Prostate gland (tissue), 2 donors: ENCODE measurements at places on chromosomes 7 and 10.

GRCh38 chr10:85548034-85548433 lies 818.6 kb downstream of the GRID1 start:
- no peaks in the 10 kb centered on the region for H3K4me1 ChIP-seq
- H3K4me3 ChIP-seq: no peak overlapping the region
- no peak overlapping the region for H3K27ac ChIP-seq
- peak; percentile 32 for DNase-seq

DNA sequence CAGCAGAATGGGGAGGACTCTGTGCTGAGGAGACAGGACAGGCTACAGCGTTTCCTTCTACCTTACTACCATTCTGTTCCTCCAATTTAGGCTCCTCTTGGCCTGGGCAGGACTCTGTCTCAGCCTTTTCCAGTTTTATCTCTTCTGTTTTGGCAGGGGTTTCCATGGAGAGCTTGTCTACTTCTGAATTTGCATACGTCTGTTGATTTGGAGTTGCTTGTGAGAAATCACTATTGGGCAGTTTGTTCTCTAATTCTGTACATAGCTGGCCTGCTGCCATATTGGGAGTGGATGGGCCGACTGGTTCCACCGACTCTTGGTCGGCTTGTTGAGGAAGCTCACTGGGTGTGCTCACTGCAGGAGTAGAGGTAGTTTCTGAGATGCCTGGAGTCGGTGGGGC lies 136.8 kb downstream of the GALNT11 start:
- H3K27me3 ChIP-seq: no peaks in the 10 kb centered on the region
- H3K36me3 ChIP-seq: peaks cover 7% of the 10 kb centered on the region
- no peaks in the 10 kb centered on the region for H3K4me1 ChIP-seq
- peak; percentile 51 for DNase-seq
- no peak overlapping the region for H3K27ac ChIP-seq

DNA sequence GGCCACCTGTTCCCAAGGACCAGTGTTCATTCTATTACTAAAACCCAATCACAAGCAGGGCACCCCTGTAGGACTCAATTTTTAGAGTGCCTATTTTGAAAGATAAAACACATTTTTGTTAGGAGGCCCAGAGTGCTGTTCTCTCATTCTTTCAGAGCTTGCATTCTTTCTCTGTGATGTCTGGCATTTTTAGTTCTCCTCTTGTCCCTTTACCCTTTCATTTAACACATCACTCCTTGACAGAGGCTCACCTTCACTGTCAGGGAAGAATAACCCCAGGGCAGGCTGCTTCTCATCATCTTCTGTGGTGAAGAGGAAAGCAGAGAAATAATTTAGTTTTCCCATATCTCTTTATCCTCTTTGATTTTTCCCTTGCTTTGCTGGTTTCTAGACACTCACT lies 73.9 kb downstream of the CHRM2 start:
- no peak overlapping the region for H3K4me3 ChIP-seq
- no peaks in the 10 kb centered on the region for H3K4me1 ChIP-seq
- H3K36me3 ChIP-seq: no peaks in the 10 kb centered on the region
- H3K27ac ChIP-seq: no peak overlapping the region
- H3K27me3 ChIP-seq: no peaks in the 10 kb centered on the region
- DNase-seq: no peak

GRCh38 chr10:13560597-13560996 lies 26.2 kb upstream of the PRPF18 start:
- H3K27me3 ChIP-seq: no peaks in the 10 kb centered on the region
- no peaks in the 10 kb centered on the region for H3K36me3 ChIP-seq
- no peak overlapping the region for H3K4me3 ChIP-seq

GRCh38 chr10:13848520-13849445 lies 262.0 kb downstream of the PRPF18 start:
- no peak for DNase-seq
- H3K4me3 ChIP-seq: no peak overlapping the region
- peaks cover 3% of the 10 kb centered on the region for H3K4me1 ChIP-seq
- H3K27ac ChIP-seq: no peak overlapping the region
- H3K27me3 ChIP-seq: no peaks in the 10 kb centered on the region

- no peak overlapping the region for H3K4me3 ChIP-seq
- H3K4me1 ChIP-seq: no peaks in the 10 kb centered on the region
- no peak for DNase-seq
- no peaks in the 10 kb centered on the region for H3K36me3 ChIP-seq
Measured at GRCh38 chr7:135731-136645, 56.4 kb upstream of the FAM20C start.
